ENCODE measurements at places on chromosomes 3 and 15. TPM values are rescaled to one million over a fixed set of nuclear protein-coding genes. Genes with fewer than 3 reads are reported as not detected.

- H3K27ac ChIP-seq, result no peak overlapping the region
- no peaks in the 10 kb centered on the region for H3K36me3 ChIP-seq
- H3K27me3 ChIP-seq, result peaks cover under 1% of the 10 kb centered on the region
- no peak for DNase-seq
Measured at GRCh38 chr3:196149375-196149774, 61.8 kb downstream of the ZDHHC19 start.

AMT gene
- 3.5 TPM for total RNA-seq

DUOXA2 gene
- not detected for total RNA-seq

FANCD2OS gene
- not detected for total RNA-seq
